SK-N-SH treated with all-trans-retinoic acid at 6 μM for 48 hours (cell line): ENCODE measurements at places on chromosomes 7 and 10.

- ATAC-seq: no peak
These were observed 19.8 kb upstream of the SLC29A3 start for GRCh38 chr10:71299071-71299785.

DNA sequence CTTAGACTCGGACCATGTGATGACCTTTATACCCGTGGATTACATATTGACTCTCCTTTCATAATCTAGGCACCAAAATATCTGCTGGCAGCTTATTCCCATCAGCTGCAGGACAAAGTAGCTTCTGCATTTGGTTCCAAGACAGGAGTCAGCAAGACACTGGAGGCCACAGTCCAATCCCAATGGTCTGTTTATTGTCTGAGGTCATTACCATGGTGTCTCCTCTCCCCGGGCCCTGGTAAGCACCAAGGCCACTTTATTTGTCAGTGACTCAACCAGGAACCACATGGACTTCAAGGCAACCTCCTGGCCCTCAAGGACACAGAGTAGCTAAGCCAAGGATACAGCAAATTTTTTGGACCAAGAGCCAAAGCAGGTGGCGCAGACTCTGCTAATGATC lies 36.1 kb downstream of the KCNMA1 start:
- no peak for ATAC-seq

GRCh38 chr7:82517050-82517449 lies 73.5 kb upstream of the CACNA2D1 start:
- ATAC-seq: no peak

DNA sequence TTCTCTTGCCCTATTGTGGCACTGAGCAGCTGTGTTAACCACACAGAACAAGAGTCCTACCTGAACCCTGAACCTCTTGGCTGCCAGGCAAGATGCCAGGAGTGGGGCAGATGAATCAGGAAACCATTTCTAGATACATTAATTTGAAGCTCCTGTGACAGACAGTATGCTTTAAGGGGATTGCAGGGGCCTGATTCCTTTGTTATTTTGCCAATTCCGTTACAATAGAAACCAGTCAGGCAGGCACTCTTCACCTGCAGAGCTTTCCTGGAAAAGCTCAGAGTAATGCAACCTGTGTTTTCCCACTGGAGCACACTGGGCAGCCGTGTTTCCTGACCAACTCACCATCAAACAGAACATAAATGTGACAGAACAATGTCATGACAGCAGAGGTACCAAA lies 233.1 kb downstream of the BMPER start:
- no peak for ATAC-seq

- ATAC-seq: no peak
These were observed 23.6 kb upstream of the PRSS37 start for GRCh38 chr7:141864765-141865447.

GRCh38 chr7:138092486-138093028 lies 16.3 kb downstream of the AKR1D1 start:
- ATAC-seq: no peak
